Stimulated activated CD8-positive, alpha-beta memory T cell treated with anti-CD3 and anti-CD28 coated beads, Interleukin-4, amount 100 ng/mL, for 1 hour (primary cell): ENCODE measurements at places on chromosomes 1 and 21.

GRCh38 chr1:43621386-43621785 lies 28.6 kb upstream of the KDM4A start:
- DNase-seq, result no peak

DNA sequence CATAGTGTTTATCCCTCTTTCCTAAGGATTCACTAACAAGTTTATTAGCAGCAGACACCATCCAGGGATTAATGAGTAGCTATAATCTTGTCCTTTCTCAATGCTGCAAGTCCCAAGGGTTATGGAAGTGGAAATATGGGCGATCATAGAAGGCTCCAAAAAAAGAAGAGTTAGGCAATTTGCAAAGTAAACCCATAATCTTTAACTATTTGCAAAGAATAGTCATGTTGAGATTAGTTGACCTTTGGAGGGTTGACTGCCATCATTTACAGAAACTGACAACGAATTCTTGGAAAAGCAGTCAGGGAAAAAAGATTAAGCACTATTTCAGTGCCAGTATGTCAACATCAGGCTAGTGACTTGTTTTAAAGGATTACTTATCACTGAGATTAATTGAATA lies 169.9 kb downstream of the KCNT2 start:
- no peak for DNase-seq

DNA sequence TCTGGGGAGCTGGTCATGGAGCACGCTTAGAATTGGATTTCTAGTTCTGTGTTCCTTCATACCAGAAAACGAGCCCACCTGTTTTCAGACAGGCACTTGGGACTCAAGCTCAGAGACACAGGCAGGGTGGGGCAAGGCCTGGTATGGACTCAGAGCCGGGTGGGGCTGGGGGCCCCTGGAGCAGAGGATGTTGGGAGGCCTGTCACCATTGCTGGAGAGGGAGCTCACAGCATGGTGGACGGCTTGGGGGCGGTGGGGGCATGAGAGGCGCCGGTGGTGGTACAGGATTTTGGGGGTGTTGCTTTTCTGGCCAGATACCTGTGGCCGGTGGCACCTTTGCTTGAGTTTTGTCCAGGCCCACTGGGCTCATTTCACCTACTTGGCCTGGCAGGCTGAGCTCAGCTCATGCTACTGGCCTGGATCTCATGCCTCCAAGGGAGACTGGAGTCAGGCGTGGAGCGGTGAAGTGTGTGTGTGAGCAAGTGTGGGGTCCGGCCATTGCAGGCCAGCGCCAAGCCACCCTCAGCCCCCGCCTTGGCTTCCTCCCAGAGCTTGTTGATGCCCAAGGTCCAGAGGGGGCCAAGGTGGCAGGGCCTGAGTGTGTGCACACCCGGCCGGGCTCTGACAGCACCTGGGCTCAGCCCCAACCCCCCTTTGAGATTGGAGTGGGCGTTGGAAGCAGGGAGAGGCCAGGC lies 8.7 kb downstream of the SLX9 start:
- DNase-seq, result no peak

DNA sequence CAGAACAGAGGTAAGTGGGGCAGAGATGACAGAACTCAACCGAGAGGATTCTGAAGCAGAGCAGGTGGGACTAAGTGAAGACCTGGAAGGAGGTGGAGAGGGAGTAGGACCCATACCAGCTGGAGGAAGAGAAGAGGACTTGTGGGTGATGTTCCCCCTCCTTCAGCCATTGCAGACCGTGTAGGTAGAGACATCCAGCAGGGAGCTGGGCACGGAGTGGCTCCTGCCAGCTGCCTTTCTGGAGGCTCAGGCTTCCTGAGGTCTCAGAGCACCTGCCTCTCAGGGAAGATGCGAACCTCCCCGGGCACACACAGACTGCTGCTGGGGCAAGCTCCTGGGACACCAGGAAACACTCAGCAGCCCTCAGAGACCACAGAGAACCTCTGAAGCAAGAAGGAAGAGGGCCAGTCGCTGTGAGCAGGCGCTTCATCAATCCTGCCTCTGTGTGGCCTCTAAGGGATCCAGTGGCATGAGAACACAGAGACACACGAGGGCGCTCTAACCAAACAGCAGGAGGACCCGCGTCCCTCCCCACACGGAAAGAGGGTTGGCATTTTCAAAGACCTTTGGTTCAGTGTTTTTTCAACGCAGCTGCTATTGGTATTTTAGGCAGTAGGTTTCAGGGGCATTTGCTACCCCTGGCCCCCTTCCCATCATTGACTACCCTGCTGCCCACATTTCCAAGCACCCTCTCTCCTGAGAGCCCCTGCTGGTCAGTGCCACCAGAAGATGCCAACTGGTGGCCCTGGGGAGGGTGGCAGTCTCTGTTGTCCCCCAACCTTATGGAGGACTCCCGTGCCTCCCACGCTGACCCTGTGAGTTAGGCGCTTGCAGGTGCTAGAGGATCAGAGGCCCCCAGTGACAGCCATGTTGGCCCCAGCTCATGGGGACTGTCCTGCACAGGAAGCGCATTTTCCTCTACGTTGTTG lies 89.6 kb upstream of the EDN2 start:
- DNase-seq, result peak; percentile 50

DNA sequence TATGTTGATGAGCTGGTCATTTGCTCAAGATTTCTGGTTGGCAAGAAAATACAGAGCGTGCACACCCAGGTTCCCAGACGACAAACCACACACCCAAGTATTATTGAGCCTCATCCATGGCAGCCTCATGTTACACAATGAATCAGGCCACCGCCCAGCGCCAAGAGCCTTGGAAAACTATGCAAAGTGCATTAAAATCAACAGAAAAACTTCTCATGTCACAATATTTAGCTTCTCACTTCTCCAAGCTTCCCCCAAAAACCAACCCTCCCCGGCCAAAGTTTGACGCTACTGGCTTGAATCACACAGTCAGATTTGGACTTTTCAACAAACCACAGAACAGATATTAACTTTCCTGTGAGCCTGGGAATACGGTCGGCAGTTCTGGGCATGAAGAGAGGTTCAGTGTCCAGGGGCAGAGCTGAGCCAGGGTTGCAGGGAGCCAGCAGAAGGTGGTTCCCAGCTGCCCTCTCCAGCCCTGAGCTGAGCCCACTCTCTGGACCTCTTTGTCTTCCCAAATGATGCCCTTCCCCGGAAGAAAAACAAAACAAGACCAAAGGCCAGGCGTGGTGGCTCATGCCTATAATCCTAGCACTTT lies 71.1 kb downstream of the SETD4 start:
- DNase-seq, result no peak

DNA sequence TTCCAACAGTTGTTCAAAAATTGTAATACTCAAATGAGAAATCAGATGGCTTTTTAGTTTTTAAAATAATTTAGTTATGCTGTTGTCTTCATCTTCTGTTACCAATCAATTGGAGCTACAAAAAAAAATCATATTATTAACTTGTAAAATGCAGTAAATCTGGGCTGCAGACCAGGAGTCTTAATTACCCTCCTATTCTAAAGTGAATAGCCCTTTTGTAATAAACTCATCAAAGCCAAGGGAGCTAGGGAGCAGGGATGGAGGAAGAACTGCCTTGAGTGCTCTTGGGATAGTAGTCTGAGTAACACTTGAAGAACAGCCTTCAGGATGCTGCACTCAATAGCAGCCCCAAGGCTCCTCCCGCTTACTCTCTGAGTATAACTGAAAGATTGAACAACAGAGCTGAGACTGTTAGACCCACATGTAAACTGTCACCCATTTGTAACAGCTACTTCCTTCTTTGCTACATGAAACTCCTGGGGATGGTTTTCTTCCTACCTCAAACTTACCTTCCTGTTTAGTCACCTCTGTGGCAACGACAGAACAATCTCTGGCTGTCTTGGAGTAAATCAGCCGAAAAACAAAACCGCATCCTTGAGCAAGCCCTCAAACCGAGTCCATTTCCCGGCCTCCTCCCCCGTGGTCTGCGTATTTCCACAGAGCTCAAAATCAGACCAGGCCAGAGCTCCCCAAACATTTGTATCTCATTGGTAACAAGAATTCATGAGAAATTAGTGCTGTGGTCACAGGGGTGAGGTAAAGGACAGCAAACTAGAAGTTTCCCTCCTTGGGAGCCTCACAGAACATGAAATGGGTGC lies 55.9 kb downstream of the CD58 start:
- DNase-seq, result peak; percentile 51

- no peak for DNase-seq
Measured at GRCh38 chr1:89350298-89350697, 13.6 kb upstream of the GBP6 start.

DNA sequence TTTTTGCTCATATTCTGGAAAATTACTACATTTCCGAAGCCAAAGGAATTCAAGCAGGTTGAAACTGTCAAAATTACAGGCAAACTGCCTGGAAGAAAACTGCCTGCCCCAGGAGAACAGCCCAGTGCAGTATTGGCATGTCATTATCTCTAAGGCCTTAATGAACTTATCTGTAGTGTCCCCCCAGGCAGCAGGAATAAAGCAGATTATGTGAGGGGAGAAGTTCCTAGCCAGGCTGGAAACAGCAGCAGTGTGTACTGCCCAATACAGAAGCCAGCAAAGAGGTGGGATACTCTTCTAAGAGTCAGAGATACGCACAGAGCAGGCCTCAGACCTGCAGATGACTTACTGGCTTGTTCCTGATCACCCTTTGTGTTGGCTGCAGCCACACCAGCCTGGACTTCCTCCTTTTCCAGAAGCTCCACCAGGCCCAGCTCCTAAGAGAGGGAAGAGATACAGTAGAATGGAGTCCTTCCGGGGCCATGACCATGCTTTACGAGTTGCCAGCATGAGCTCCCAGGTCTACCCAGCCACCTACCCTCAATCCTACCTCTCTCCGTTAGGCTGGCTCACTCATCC lies 11.7 kb downstream of the IQGAP3 start:
- DNase-seq, result no peak

DNA sequence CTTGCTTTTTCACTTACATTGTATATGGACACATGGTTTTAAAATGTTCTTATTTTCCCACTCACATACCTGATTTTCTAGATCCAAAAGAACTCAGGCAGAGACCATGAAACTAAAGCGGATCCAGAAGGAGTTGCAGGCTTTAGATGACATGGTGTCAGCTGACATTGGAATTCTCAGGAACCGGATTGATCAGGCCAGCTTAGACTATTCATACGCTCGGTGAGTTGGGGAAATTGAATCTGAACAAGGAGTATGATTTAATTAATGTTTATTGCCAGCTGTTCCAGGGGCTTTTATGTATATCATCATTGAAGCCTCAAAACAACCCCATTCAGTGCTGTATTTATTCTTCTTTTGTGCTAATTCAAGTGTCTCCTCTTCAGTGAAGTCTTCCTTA lies 12.7 kb downstream of the GORAB start:
- DNase-seq, result no peak

- no peak for DNase-seq
Measured at GRCh38 chr1:163799190-163799805, 477.5 kb downstream of the NUF2 start.

DNA sequence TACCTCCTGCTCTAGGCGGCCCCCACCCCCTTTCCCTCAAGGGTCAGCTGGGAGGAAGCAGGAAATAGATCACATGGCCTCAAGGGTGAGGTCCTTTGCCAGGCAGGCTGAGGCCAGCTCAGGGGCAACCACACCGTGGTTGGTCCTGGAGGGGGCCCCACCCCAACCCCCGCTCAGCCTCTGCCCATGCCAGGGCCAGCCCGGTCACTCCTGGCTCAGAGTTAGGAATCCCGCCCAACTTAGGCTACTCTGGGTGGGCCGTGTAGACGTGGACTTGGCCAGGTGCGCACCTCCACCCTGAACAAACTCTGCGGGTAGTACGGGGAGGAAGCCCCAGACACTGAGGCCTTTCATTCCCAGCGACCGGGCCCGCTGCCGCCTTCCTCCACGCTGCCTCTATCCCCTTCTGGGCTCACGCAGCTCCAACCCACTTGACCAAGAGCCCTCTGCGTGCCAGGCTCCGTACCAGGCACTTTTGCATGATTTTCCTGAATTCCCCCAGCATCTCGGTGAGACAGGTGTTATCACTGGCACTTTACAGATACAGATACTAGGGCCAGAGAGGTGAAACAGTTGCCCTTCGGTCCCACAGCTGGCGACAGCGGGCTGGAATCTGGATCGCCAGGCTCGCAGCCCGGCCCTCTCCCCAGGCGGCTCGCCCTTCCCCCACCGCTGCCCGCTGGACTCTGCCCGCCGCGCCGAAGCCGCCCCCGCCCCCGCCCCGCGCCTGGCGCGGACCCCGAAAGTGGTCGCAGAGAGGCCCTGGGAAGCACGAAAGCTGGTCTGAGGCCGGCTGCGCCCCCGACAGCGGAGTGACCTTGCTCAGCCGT lies 769 bp downstream of the GALE start:
- DNase-seq, result no peak

DNA sequence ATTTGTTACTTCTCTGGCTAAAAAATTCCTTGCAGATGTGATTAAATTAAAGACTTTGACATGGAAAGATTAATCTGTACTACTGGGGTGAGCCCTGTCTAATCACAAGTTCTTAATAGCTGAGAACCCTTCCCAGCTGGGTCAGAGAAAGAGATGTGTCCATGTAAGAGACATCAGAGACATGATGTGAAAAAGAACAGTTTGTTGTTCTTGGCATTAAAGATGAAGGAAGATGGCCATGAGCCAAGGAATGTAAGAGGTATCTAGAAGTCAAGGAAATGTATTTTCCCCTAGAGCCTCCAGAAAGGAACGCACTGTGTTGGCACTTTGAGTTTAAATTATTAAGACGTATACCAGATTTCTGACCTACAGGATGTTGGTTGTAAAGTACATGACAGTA lies 1271.5 kb upstream of the PRMT6 start:
- DNase-seq, result no peak

- DNase-seq, result no peak
Measured at GRCh38 chr1:171220581-171221054, 27.7 kb upstream of the FMO1 start.

DNA sequence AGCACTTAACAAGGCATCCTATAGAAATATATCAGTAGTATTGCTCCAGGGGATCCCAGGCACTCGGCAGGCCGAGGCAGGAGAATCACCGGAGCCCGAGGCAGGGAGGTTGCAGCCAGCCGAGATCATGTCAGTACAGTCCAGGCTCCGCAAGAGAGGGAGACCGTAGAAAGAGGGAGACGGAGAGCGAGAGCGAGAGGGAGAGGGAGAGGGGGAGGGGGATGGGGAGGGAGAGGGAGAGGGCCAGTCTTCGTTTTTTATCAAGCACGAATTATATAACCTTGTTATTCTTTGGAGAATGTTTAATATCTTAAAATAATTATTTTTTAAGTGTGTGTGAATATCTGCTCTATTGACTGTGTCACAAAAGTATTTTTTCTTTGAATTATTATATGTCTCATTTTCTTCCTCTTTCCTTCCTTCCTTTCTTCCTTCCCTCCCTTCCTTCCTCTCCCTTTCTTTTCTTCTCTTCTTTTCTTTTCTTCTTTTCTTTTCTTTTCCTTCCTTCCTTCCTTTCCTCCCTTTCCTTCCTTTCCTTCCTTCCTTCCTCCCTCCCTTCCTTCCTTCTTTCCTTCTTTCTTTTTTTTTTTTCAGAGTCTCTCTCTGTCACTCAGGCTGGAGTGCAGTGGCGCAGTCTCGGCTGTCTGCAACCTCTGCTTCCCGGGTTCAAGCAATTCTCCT lies 233.7 kb downstream of the SRGAP2C start:
- DNase-seq, result no peak

GRCh38 chr1:119366424-119366823 lies 2.2 kb upstream of the HAO2 start:
- DNase-seq, result no peak

DNA sequence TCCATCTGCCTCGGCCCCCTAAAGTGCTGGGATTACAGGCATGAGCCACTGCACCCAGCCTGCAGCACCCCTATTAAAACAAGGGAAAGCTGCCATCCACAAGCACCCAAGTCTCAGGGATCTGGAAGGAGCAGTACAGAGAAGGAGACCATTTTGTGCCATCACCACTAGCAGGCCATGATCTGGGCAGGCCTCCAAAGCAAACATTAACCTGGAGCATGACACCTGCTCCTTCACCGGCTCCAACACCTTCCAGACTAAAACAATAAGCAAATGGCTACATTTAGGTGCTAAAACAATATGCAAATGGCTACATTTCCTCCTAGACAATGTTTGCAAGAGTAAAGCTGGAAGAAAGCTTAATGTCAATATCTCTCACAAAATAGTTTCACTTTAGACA lies 16.7 kb downstream of the MEAF6 start:
- no peak for DNase-seq
